MV-4-11 (cell line): ENCODE measurements at places on chromosomes 3 and 15.

DNA sequence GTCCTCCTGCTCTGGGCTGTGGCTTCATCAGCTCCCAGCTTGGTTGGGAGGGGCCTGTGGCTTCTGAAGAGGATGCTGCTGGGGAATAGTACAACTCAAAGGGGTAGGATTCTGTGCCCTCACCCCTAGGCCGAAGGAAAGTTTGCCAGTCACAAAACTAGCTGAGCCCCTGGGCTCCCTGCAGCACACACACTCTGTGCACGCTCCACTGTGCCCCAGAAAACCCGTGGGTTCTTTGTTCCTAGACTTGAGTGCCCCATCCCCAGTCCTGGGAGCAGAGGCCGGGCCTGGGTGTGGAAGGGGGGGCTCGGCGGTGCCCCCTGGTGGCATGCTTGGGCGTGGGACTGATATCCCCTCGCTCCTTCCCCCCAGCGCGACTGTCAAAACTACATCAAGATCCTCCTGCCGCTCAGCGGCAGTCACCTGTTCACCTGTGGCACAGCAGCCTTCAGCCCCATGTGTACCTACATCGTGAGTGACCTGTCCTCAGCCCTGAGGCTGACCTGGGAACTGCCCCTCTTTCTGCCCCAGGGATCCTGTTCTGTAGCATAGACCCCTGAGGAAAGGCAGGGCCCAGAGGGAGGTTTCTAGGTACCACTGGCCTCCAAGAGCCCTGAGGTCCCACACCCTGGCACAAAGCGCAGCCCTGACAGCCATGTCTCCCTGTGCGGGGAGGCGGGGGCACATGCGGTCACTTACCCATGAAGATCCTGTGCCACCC, 14.2 kb downstream of the CIB1 start:
- peak; percentile 25 for DNase-seq

GRCh38 chr15:67006083-67007065, 59.0 kb upstream of the SMAD3 start:
- DNase-seq, result peak; percentile 72

DNA sequence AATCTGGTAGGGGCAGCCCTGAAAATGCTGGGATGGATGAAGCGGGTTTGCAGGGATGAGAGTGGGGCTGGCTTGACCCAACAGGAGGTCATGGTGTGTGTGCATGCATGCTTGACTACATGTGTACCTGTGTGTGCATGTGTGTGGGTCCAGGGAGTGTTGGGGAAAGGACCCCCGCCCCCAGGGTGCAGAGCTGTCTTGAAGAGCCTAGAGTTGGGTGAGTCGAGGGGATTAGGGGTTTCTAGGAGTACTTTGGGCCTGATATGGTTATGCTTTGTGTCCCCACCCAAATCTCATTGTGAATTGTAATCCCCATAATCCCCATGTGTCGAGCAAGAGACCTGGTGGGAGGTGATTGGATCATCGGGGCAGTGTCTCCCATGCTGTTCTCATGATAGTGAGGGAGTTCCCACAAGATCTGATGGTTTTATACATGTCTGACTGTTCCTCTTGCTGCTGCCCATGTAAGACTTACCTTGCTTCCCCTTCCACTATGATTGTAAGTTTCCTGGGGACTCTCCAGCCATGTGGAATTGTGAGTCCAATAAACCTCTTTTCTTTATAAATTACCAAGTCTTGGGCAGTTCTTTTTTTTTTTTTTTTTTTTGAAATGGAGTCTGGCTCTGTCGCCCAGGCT, 5.2 kb upstream of the LCTL start:
- DNase-seq, result no peak

GRCh38 chr15:69906256-69907185, 191.2 kb downstream of the TLE3 start:
- no peak for DNase-seq

DNA sequence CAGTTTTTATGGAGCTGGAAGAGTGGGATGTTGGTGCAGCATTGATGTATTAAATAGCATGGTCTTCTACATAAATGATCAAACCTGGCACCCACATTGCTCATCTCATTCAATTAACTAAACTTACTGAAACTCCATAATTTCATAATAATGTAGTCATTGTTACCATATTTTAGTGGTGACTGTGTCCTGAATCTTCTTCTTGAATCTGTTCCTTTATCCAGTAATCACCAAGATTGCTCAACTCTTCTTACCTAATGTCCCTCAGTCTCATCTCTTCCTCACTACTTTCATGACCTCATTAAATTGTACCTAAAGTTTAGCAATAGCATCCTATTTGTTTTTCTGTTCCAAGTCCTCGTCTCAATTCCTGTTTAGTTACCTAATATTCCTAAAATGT, 69.8 kb downstream of the FGF7 start:
- peak; percentile 46 for DNase-seq

DNA sequence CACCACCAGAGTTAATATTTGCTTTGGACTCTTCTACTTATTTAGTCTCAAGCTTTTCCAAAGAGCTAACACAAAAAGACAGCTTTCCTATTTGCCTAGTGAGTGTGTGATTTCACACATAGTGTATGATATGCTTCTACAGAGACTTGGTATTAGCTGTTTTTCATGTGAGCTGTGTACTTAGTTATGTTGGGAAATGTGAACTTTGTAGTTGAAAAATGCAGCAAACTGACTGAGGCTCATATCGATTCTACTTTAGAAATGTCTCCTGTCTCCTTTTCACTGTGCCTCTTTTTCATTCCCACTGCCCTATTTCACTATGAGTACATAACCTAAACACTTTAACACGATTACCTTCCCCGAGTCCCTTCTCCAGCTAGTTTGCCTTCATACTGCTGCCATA, 136.5 kb downstream of the ALCAM start:
- DNase-seq, result no peak
